ENCODE measurements at places on chromosomes 7 and 10. TPM values are rescaled to one million over a fixed set of nuclear protein-coding genes. Genes with fewer than 3 reads are reported as not detected.

- DNase-seq = no peak
- H3K27me3 ChIP-seq = no peaks in the 10 kb centered on the region
- no peak overlapping the region for H3K27ac ChIP-seq
- H3K4me3 ChIP-seq = no peak overlapping the region
These were observed 10.4 kb downstream of the ELN start for GRCh38 chr7:74038194-74038961.

The FKBP6 gene
- total RNA-seq = not detected

GRCh38 chr7:103148994-103149807 lies at the start of gene NAPEPLD:
TSS of gene NAPEPLD (minus strand) at chr7:103149099. CDS start at chr7:103128776, 20,323 bp downstream.
- H3K27me3 ChIP-seq = no peaks in the 10 kb centered on the region
- peaks cover 31% of the 10 kb centered on the region for H3K4me1 ChIP-seq
- H3K27ac ChIP-seq = peak within 1 kb of the TSS; percentile 71
- peak within 1 kb of the TSS; percentile 71 for H3K4me3 ChIP-seq
- DNase-seq = peak; percentile 70

DNA sequence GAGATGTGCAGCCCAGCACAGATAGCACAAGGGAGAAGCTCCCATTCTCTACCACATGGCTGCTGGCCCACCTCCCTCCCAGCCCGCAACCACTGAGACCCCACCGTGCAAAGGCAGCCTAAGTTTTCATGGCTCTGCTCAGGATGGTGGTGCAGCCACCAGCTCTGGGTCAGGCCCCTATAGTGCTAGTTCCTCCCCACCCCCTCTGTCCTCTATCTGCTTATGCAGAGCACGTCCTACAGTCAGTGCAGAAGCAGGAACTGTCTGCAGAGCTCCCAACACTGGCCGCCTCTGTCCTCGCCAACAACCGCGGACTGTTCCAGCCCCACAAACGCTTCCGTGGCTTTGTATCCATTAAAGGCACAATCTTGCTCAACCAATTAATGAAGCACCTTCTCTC lies 278.9 kb downstream of the GRID1 start:
- no peak overlapping the region for H3K27ac ChIP-seq
- H3K4me3 ChIP-seq = no peak overlapping the region
- H3K27me3 ChIP-seq = no peaks in the 10 kb centered on the region
- H3K36me3 ChIP-seq = no peaks in the 10 kb centered on the region

GRCh38 chr7:32658034-32658433 lies 162.7 kb downstream of the AVL9 start:
- H3K4me1 ChIP-seq = no peaks in the 10 kb centered on the region
- H3K27me3 ChIP-seq = no peaks in the 10 kb centered on the region
- DNase-seq = no peak
- no peak overlapping the region for H3K27ac ChIP-seq
- no peak overlapping the region for H3K4me3 ChIP-seq
- no peaks in the 10 kb centered on the region for H3K36me3 ChIP-seq

- H3K4me1 ChIP-seq = no peaks in the 10 kb centered on the region
- H3K27me3 ChIP-seq = no peaks in the 10 kb centered on the region
- DNase-seq = no peak
- H3K4me3 ChIP-seq = no peak overlapping the region
- H3K36me3 ChIP-seq = no peaks in the 10 kb centered on the region
These were observed 17.5 kb upstream of the TECTB start for GRCh38 chr10:112265745-112266144.

The PPIF gene
- 26.3 TPM for total RNA-seq

DNA sequence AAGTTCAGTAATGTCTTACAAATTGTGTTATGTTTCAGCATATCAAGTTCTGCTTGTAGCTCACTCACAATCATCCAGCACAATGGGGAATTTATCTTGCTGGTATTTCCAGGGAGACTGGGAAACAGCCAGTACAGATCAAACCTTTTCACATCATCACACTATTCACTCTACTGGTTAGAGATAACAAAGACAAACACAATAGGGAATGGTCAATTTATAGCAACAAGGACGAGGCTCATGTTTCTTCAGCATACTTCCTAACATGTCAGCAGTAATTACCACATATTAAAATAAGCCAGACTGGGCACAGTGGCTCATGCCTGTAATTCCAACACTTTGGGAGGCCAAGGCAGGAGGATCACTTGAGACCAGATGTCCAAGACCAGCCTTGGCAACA lies 38.3 kb downstream of the TOMM7 start:
- no peaks in the 10 kb centered on the region for H3K36me3 ChIP-seq
- no peaks in the 10 kb centered on the region for H3K27me3 ChIP-seq
- H3K4me3 ChIP-seq = no peak overlapping the region

DNA sequence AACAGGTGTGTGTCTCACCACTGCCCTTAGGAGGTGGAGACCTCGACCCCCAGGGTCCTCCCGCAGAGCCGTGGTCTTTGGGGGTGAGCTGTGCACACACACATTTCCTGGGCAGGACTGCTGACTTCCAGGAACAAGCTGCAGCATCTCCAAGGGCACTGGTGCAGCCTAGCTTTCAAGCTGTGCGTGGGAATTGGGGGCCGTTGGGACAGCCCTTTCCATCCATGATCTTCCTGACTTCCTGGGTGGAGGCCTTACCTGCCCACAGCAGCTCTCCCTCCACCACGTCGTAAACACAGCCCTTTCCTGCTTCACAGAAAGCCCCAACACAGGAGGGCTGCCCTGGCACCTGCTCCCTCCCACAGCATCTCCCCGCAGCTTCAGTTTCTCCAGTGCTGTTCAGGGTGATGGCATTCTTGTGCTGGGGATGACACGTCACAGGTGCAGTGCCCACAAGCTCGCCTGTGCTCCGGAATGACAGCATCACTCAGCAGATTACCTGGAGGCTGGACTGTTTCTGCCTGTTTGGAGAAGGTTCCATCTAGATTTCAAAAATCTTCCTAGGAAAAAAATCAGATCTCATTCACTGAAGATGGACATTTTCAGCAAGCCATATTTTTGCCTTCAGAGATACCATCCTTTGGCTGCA lies 208.0 kb upstream of the PPP2R2D start:
- H3K36me3 ChIP-seq = no peaks in the 10 kb centered on the region
- no peak overlapping the region for H3K4me3 ChIP-seq
- no peak overlapping the region for H3K27ac ChIP-seq
- H3K4me1 ChIP-seq = no peaks in the 10 kb centered on the region

- no peaks in the 10 kb centered on the region for H3K4me1 ChIP-seq
- no peak for DNase-seq
- no peak overlapping the region for H3K27ac ChIP-seq
- H3K27me3 ChIP-seq = no peaks in the 10 kb centered on the region
These were observed 323.1 kb downstream of the PCLO start for GRCh38 chr7:82839555-82839954.

DNA sequence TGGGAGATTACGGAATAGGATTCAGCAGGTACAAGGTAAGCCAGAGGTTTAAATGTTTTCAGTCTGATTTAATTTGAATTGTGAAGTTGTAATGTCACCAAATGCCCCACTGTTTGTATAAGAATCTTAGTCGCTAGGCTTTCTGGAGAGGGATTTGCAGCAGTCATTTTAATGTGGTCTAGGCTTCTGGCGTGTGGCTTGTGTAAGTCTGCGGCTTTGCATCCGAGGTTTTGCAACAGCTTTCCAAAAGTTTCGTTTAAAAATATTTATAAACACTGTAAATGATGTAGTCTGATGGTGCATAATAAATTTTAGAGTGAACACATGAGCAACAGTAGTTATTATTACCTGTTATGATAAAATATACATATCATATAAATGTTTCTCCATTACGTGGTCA lies 26.1 kb upstream of the BHLHA15 start:
- DNase-seq = no peak
- no peak overlapping the region for H3K27ac ChIP-seq
- H3K27me3 ChIP-seq = no peaks in the 10 kb centered on the region

The MEOX2 gene
- not detected for total RNA-seq

GRCh38 chr7:93249491-93250148 lies 17.5 kb downstream of the VPS50 start:
- DNase-seq = no peak
- H3K36me3 ChIP-seq = no peaks in the 10 kb centered on the region
- H3K4me1 ChIP-seq = no peaks in the 10 kb centered on the region
- no peak overlapping the region for H3K27ac ChIP-seq
- H3K27me3 ChIP-seq = no peaks in the 10 kb centered on the region

- H3K27me3 ChIP-seq = no peaks in the 10 kb centered on the region
- no peak overlapping the region for H3K27ac ChIP-seq
- peak overlapping the region; percentile 17 for H3K4me3 ChIP-seq
- DNase-seq = peak; percentile 10
These were observed 624.8 kb downstream of the GRID1 start for GRCh38 chr10:85741626-85742300.

The FAM25A gene
- not detected for total RNA-seq

The RAMP3 gene
- not detected for total RNA-seq

DNA sequence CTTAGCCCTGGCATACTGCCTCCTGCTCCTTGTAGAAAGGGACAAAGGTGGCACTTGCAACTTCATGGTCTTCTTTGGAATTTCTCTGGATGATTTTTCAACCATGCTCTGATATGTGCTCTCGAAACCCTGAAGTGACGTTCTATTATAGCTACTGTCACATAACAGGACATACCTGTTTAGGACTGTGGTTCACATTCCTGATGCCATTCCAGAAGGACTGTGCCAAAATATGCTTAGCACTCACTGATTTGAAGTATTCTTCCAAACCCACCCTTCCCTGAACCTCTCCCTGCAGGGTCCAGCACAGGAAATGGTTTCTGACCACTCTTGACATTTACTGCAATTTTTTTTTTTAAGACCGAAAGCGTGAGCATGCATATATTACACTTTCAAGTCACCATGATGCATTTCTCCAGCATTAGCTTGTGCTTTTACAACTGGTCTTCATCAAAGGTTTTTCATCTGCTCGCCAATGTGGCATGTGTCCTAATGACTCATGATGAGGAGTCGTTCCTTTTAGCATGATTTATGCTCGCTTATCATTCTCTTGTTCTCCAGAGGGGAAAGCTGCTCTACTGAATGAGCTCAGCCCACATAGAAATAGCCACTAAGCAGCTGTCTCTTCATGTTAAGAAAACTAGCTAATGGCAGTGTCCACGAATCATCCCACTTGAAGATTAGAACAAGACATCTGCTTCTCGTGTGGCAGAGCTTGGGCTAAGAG lies 135.2 kb downstream of the ADAM12 start:
- H3K4me1 ChIP-seq = no peaks in the 10 kb centered on the region
- H3K36me3 ChIP-seq = no peaks in the 10 kb centered on the region

DNA sequence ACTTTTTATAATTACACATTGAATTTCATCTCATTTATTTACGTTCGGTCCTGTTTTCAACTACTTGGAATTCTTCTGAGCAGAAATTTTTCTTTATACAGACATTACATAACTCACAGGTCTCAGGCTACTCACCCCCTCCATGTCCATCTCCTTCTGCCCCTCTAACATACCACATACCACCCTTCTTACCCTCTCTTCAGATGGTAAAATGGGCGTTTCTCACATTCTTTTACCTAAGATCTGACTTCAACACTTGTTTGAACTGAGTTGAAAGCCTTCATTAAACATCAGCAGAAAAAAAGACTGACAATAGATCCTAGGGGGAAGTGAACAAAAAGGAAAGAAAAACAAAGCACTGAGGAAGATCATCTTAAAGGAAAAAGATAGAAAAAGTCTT lies 309.7 kb downstream of the CTNNA3 start:
- H3K4me3 ChIP-seq = no peak overlapping the region
- H3K27me3 ChIP-seq = no peaks in the 10 kb centered on the region
- DNase-seq = no peak
- no peaks in the 10 kb centered on the region for H3K36me3 ChIP-seq

The SHH gene
- not detected for total RNA-seq

DNA sequence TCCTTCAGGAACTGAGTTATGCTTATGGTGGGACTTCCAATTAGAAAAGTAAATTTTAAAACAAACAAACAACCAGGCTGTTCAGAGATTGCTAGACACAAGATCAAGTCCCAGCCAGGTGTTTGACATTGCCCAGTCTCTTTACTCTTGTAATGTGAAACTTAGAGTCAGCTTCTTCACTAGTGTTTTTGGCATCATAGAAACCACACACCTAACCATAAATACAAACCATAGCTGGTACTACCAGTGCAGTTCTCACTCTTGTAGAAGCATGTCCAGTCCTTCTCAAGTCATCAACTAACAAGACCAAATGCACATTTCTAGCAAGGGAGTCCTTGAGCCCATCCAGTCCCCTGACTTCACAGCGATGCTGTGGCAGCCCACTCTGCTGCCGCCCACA lies 339.9 kb downstream of the GFRA1 start:
- no peaks in the 10 kb centered on the region for H3K36me3 ChIP-seq
- no peaks in the 10 kb centered on the region for H3K4me1 ChIP-seq
- H3K27me3 ChIP-seq = no peaks in the 10 kb centered on the region
- no peak overlapping the region for H3K4me3 ChIP-seq
- no peak for DNase-seq

- no peak overlapping the region for H3K27ac ChIP-seq
- no peaks in the 10 kb centered on the region for H3K27me3 ChIP-seq
- DNase-seq = no peak
- H3K4me1 ChIP-seq = no peaks in the 10 kb centered on the region
- H3K36me3 ChIP-seq = no peaks in the 10 kb centered on the region
- no peak overlapping the region for H3K4me3 ChIP-seq
These were observed 90.4 kb downstream of the ETV1 start for GRCh38 chr7:13898957-13899670.

The ANKRD61 gene
- total RNA-seq = not detected

Data from CD4-positive, alpha-beta memory T cell (primary cell).